Activated naive CD4-positive, alpha-beta T cell treated with anti-CD3 and anti-CD28 coated beads, Interleukin-2, amount 50 U/mL, for 72 hours (primary cell): ENCODE measurements at places on chromosomes 3 and 15. TPM values are rescaled to one million over a fixed set of nuclear protein-coding genes. Genes with fewer than 3 reads are reported as not detected.

Gene CYP1A1
- 11.4 TPM for total RNA-seq

Gene GOLGA8T
- total RNA-seq: 0.14 TPM

Gene SPINK8
- total RNA-seq: not detected

Gene CATSPER2
- 4.4 TPM for total RNA-seq

Gene USP13
- total RNA-seq: 6.5 TPM

Gene FANCD2
- 69.7 TPM for total RNA-seq

Gene EID1
- 41.0 TPM for total RNA-seq

Gene TASOR
- total RNA-seq: 37.3 TPM

Gene SAMD7
- total RNA-seq: not detected

Gene RHOV
- 0.72 TPM for total RNA-seq

Gene MIX23
- total RNA-seq: 52.0 TPM

Gene CSPG4
- not detected for total RNA-seq

Gene ITIH1
- not detected for total RNA-seq

Gene IQCF5
- not detected for total RNA-seq

Gene ECE2
- total RNA-seq: 0.18 TPM

Gene SLC28A1
- total RNA-seq: not detected

Gene SEMA6D
- total RNA-seq: not detected

Gene CHRM5
- not detected for total RNA-seq

Gene GPR149
- total RNA-seq: not detected

Gene APBA2
- total RNA-seq: 16.4 TPM

Gene PROS1
- total RNA-seq: 3.0 TPM

Gene ERICH6
- not detected for total RNA-seq

Gene IQCH
- total RNA-seq: 0.75 TPM

Gene ATOSA
- 26.3 TPM for total RNA-seq

Gene PATL2
- 12.4 TPM for total RNA-seq

Gene TLR9
- total RNA-seq: 0.18 TPM

Gene RGMA
- 0.32 TPM for total RNA-seq

Gene CHRNA5
- 4.6 TPM for total RNA-seq

Gene CELSR3
- total RNA-seq: 12.6 TPM

Gene LRRC31
- not detected for total RNA-seq

Gene LRRC49
- total RNA-seq: not detected

Gene C3orf20
- 0.56 TPM for total RNA-seq

Gene CCDC191
- 4.0 TPM for total RNA-seq

Gene DLL4
- total RNA-seq: not detected

Gene CLEC3B
- total RNA-seq: not detected

Gene PRSS50
- total RNA-seq: not detected

Gene P2RY13
- total RNA-seq: not detected

Gene CSTA
- not detected for total RNA-seq

Gene GPR160
- total RNA-seq: 7.2 TPM

Gene SLC6A11
- not detected for total RNA-seq

Gene TRH
- total RNA-seq: not detected

Gene ZBBX
- total RNA-seq: not detected

Gene CACNA2D2
- 3.0 TPM for total RNA-seq

Gene CFAP92
- total RNA-seq: 0.45 TPM

Gene CTXND1
- total RNA-seq: not detected

Gene NRROS
- total RNA-seq: 17.2 TPM

Gene MME
- total RNA-seq: not detected

Gene RTP1
- total RNA-seq: not detected

Gene SEMA3G
- 0.33 TPM for total RNA-seq

Gene SLC6A20
- not detected for total RNA-seq

Gene NEK10
- 0.74 TPM for total RNA-seq

Gene GPR62
- not detected for total RNA-seq

Gene COL6A5
- not detected for total RNA-seq

Gene ADAMTS7
- total RNA-seq: 1.4 TPM

Gene CISH
- total RNA-seq: 258 TPM
